SJSA1 (cell line): ENCODE measurements at places on chromosomes 2 and 18. TPM values are rescaled to one million over a fixed set of nuclear protein-coding genes. Genes with fewer than 3 reads are reported as not detected.
A peak's percentile ranks its signal among the peaks of the same experiment; 100 is the strongest.

GRCh38 chr2:170101789-170102188 is 76.2 kb upstream of the MYO3B start:
- no peak for DNase-seq

GRCh38 chr2:62928015-62928414 is 122.6 kb upstream of the OTX1 start:
- peak; percentile 4 for DNase-seq

- no peak for DNase-seq
Observed at GRCh38 chr2:70793450-70793849, 3.0 kb upstream of the FIGLA start.

GRCh38 chr2:15935675-15936074 is 4.7 kb upstream of the MYCN start:
- no peak for DNase-seq

GRCh38 chr2:20217041-20217970 is 7.6 kb downstream of the SDC1 start:
- no peak for DNase-seq

- no peak for DNase-seq
Observed at GRCh38 chr2:137467246-137467862, 496.9 kb upstream of the HNMT start.

DNA sequence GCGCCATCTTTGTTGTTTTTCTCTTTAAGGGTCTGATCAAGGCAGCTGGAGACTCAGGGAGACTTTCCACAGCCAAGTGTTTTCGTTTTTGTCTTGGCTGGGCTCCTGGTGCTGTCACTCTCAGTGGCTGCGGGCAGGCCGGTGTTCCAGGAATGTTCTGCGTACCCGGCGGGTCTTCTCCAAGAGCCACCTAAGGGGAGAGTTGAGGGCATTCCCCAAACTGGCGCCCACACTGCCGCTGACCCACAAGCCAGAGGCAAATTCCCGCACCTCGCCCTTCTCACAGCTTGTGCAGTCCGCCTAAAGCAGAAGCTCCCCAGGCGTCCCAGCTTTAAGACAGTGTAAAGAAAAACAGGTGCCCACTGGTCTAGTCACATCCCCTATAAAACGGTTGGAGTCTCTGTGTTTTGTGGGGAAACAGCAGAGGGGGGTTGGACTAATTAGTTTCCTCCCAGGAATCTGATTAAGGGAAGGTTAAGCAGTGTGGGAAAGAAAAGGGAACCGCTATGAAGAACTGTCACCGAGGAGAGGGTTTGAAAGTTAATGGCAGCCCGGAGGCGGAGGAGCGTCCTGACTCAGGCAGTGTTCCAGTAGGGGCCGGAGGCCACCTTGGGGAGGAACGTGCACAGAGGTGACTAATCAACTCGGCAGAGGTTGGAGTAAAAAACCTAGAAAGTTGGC is 224.5 kb downstream of the SLC4A3 start:
- no peak for DNase-seq

DNA sequence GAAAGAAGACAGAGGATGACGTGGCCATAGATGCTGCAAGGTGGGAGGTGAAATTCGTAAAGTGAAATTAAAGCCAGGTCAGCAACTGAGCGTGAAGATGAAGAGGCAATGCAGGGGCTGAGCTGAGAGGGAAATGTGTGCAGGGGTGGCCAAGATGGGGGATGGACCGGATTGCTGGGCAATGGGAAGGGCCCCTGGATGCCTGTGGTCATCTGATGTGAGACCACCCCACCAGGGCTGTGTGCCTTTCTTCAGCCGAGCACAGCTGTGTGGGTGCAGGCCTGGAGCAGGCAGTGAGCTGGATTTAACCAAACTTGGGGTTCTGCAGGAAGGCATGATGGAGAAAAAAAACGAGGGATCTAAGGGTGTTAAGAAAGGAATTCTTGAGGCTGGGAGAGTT is 80.4 kb downstream of the ZCCHC2 start:
- DNase-seq: no peak

- peak; percentile 26 for DNase-seq
Observed at GRCh38 chr2:111617299-111618225, 266.4 kb downstream of the ANAPC1 start.

DNA sequence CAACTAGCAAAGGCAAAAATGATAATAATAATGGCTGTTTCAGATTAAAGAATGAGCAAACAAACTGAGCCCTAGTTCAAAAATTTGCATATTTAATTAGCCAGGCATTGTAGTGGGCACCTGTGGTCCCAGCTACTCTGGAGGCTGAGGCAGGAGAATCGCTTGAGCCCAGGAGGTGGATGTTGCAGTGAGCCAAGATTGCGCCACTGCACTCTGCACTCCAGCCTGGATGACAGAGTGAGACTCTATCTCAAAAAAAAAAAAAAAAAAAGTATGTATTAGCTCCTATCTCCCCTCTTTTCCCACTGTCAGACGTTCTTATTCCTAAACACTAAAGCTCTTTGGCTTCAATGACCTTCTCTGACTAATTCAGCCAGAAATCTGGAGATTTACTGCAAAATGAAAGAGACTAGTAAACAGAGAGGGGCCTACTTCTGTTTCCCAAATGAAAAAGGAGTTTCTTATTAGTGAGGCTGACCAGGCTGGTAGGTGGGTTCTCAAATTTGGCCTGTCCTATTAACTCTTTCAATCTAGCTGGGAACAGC is 3.9 kb upstream of the SRBD1 start:
- no peak for DNase-seq

GRCh38 chr18:12027046-12027445 is 45.7 kb downstream of the IMPA2 start:
- no peak for DNase-seq

DNA sequence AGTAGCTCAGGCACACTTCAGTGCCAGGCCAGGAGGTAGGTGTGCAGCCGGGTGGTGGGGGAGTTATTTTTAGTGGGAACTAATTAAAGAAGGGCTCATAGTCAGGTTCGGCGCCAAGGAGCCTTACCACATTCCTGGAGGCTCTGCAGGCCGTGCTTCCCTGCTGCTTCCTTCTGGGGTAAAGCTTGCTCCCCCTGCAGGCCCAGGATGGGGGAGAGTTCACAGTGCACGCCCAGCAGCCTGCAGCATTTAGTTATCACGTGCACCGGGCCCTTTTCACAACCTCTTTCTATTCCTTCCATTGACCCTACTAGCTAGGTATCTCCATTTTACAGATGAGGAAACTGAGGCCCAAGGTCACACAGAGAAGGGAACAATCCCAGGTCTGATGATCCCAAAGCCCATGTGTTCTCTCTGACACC is 2.5 kb downstream of the KCNF1 start:
- no peak for DNase-seq

- DNase-seq: peak; percentile 43
Observed at GRCh38 chr2:84022810-84023431, 436.2 kb downstream of the SUCLG1 start.

DNA sequence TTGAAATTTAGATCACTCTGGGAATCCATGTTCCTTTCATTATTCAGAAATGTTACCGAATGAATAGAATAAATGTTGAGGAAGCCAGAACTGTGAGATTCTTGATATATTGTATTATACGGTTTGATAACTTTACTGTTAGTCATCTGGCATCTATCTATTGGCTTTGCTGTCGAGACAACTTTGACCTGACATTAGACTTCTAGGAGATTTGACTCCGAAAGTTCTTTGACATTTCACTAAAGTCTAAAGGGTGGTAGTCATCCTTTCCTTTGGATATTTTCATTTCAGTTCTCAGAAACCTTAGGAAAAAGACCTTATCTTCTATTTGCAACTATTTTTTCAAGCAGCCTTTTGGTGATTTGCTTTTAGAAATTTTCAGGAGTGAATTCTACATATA is 1.9 kb downstream of the BMPR2 start:
- DNase-seq: peak; percentile 33

GRCh38 chr18:12765126-12765525 is 62.3 kb downstream of the PSMG2 start:
- DNase-seq: no peak

GRCh38 chr2:65357095-65357958 is 75.1 kb downstream of the SPRED2 start:
- DNase-seq: no peak

- no peak for DNase-seq
Observed at GRCh38 chr2:18408638-18409037, 151.8 kb downstream of the RDH14 start.

GRCh38 chr2:231132129-231132528 is 7.3 kb upstream of the HTR2B start:
- no peak for DNase-seq

DNA sequence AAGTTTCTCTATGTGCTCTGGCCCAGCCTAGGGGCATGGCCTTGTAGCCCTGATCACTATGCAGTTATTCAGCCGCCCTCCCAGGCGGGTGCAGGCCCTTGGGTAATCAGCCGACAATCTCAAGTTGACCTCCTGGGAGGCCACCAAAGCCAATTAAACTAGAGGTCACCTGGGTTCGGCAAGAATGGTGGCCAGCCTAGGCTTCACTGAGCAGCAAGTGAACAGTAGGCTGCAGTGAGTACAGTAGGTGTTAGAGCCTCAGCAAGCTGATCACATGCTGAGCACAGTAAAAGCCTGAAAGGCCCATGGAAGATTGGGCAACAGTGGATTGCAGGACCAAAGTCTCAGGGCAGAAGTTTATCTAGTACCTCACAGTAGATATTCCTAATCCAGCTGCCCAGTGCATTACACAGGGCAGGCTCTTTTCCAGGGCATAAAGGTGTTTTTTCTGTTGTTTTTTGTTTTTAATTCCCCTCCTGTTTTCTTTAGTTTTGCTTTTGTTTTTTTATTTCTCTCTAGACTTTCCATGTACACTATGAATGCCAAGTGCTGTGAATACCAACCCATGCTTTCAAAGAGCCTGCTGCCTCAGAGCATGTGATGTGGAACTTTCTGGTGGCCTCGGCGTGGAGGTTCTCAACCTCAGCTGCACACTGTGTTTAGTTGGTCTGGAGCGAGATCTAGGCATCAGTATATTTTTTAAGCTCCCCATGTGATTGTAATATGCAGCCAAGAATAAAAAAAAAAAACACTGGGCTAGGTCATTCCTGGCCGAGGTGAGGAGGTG is 55.9 kb upstream of the ATL2 start:
- no peak for DNase-seq

GRCh38 chr18:57004366-57005121 is 142.3 kb upstream of the BOD1L2 start:
- no peak for DNase-seq

DNA sequence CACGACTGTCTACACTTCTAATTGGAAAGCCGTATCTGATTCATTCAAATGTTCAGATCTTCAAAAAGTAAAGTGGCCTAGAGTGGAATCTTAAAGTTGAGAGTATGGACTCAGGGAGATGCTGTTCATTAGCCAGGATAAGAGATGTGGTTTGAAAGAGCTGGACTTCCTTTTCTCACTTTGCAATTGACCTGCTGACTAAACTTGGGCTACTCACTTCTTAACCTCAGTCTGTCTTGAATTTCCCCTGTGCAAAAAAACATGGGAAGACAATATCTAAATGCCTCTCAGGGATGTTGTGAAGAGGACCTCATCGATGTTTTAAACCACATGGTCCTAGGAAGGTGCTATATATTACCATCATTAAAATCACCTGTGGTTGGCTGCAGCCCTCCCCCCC is 64.1 kb downstream of the BCL2 start:
- DNase-seq: no peak

- DNase-seq: no peak
Observed at GRCh38 chr18:2971741-2972552, 41.0 kb downstream of the LPIN2 start.

DNA sequence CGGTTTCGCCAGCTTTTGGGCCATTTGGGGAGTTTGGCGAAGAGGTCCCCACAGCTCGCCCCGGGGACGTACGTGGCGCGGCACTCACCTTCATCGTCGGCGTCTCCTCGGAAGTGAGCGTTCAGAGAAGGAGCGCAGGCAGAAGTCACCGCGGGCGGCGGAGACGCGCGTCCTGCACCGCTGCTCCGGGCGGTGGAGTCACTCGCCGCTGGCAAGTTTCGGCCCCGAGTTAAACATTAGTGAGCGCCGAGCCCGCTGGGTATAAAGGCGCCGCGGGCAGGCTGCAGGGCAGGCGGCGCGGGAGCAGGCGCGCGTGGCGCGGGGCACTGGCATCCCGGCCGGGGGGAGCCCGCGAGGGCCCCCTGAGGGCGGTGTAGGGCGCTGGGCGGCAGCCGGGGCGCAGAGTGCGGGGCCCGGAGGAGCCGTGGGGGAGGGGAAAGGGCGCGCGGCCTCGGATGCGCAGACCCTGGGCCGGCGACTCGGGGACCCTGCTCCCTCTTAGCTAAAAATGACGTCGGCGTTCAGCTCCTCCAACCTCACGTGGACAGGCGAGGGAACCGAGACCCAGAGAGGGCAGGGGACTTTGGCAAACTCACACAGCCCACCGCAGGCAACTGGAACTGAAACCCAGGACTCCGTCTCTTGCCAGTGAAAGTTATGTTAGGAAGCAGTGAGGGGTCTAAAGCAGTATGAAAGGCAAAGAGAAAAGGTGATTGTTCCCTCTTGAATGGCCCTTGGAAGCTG is at the start of gene DPP4:
Gene DPP4, minus strand, starts transcription at position 328 of the 744 bp plus-strand sequence. Its CDS starts 234 bp downstream, at position 94.
- DNase-seq: no peak

DNA sequence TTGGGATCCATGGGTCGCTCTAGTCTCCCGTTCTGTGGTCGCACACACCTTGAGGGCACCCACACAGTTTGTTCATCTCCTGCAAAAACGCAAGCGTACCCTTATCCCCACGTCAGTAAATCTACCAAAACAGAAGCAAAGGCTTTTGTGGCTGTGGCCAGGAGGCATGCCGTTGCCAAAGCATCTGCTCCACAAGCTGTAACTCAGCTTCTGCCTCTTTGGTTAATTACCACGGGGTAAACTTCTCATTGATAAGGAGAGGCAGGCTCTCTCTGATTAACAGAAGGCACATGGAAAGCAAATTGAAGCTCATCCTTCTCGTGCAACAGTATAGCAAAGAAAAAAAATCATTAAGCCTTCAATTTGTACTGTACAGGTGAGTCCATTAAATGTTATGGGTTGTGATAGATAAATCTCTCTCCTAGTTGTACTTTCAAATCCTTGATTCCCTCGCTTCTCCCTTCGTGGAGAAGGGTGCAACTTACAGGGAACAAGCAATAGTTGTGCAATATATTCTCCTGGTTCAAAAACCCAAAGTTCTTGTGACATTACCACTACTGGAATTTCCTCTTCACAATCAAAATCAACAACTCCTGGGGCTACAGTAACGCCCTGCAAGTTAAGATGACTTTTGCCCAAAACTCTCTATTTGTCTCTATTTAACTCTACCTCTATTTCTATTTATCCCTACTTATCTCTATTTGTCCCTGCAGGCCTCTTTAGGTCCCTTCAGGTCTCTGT is 10.3 kb downstream of the PECR start:
- no peak for DNase-seq

GRCh38 chr2:64145119-64145518 is 899 bp upstream of the PELI1 start:
- no peak for DNase-seq

HOXD13 gene
- total RNA-seq: 0.06 and 0.50 TPM in 2 replicates

HAAO gene
- total RNA-seq: not detected in 2 replicates

TANK gene
- 67.5 and 106 TPM in 2 replicates for total RNA-seq

PPP1R1C gene
- 0.32 TPM in 1 of 2 replicates, not detected in the other for total RNA-seq

C18orf63 gene
- not detected in 2 replicates for total RNA-seq

RAB6C gene
- total RNA-seq: not detected in 2 replicates

GPR148 gene
- not detected in 2 replicates for total RNA-seq

KCNJ13 gene
- not detected in 2 replicates for total RNA-seq

CXCR4 gene
- 0.22 and 0.79 TPM in 2 replicates for total RNA-seq

UGT1A8 gene
- total RNA-seq: not detected in 2 replicates

TXNDC2 gene
- 0.05 TPM in 1 of 2 replicates, not detected in the other for total RNA-seq

PUM2 gene
- 23.4 and 39.9 TPM in 2 replicates for total RNA-seq

RNF152 gene
- 15.0 and 18.0 TPM in 2 replicates for total RNA-seq

GTF2A1L gene
- 0.11 TPM in 1 of 2 replicates, not detected in the other for total RNA-seq
